ENCODE measurements at places on chromosomes 2 and 18. TPM values are rescaled to one million over a fixed set of nuclear protein-coding genes. Genes with fewer than 3 reads are reported as not detected.

GRCh38 chr2:28137221-28137620, 246.7 kb downstream of the BABAM2 start:
- no peaks in the 10 kb centered on the region for H3K27me3 ChIP-seq
- H3K27ac ChIP-seq, result peak overlapping the region; percentile 84
- H3K36me3 ChIP-seq, result peaks cover 9% of the 10 kb centered on the region
- H3K4me1 ChIP-seq, result peaks cover 47% of the 10 kb centered on the region
- DNase-seq, result no peak

- H3K27me3 ChIP-seq, result no peaks in the 10 kb centered on the region
- peaks cover 56% of the 10 kb centered on the region for H3K36me3 ChIP-seq
- no peak for DNase-seq
- H3K4me1 ChIP-seq, result no peaks in the 10 kb centered on the region
These were observed 11.0 kb downstream of the CPSF3 start for GRCh38 chr2:9434489-9434888.

- no peak for DNase-seq
- H3K4me3 ChIP-seq, result peak overlapping the region; percentile 34
- peaks cover 27% of the 10 kb centered on the region for H3K36me3 ChIP-seq
- H3K27me3 ChIP-seq, result no peaks in the 10 kb centered on the region
- peak overlapping the region; percentile 93 for H3K27ac ChIP-seq
- peaks cover 30% of the 10 kb centered on the region for H3K4me1 ChIP-seq
These were observed 106.9 kb downstream of the ROCK1 start for GRCh38 chr18:21004726-21005125.

GRCh38 chr18:76357585-76358260, 137.3 kb downstream of the ZNF516 start:
- H3K27ac ChIP-seq, result no peak overlapping the region
- no peaks in the 10 kb centered on the region for H3K27me3 ChIP-seq
- H3K36me3 ChIP-seq, result peaks cover 28% of the 10 kb centered on the region
- H3K4me1 ChIP-seq, result no peaks in the 10 kb centered on the region
- no peak overlapping the region for H3K4me3 ChIP-seq

DNA sequence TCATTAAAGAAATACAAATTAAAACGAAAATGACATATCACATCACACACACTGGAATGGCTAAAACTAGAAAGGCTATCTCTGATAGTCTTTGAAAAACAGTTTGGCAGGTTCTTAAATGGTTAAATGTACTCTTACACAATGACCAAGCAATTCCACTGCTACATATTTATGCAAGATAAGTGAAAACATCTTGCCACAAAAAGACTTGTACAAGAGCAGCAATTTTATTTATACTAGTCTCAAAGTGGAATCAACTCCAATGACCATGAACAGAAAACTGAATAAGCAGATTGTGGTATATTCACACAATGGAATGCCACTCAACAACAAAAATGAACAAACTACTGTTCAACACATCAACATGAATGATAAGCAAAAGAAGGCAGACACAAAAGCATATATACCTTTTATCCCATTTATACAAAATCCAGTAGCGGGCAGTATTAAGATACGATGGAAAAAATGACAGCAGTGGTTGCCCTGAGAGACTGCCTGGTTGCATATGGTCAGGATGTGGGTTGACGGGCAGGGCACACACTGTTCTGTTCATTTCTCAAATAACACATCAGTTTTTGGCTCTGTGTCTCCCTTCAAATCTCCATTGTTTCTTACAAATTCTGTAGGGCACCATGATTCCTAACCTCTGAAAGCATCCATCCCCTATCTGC, 25.4 kb downstream of the SP100 start:
- H3K27me3 ChIP-seq, result no peaks in the 10 kb centered on the region
- peaks cover 41% of the 10 kb centered on the region for H3K36me3 ChIP-seq
- peaks cover 58% of the 10 kb centered on the region for H3K4me1 ChIP-seq
- no peak for DNase-seq
- peak overlapping the region; percentile 18 for H3K4me3 ChIP-seq
- H3K27ac ChIP-seq, result peak overlapping the region; percentile 92

GRCh38 chr2:113010088-113010487, 4.8 kb downstream of the IL36A start:
- H3K27ac ChIP-seq, result no peak overlapping the region
- no peak overlapping the region for H3K4me3 ChIP-seq
- peaks cover 60% of the 10 kb centered on the region for H3K27me3 ChIP-seq
- H3K4me1 ChIP-seq, result no peaks in the 10 kb centered on the region

DNA sequence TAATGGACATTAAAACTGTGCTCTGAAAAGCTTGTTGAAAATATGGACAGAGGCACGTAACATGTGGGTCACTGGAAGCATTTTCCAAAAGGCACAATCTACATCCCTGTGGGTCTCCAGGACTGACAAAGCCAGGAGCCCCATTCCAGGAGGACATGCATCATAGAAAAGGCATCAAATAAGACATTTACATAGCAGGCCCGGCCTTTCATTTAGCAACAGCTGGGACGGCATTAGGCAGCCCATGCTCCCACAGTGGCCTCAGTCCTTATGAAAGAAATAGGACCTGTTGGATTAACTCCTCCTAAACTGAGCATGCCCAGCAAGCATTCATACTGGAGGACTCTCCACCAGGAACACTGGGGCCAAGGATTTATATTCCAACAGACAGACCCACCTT, 72.2 kb downstream of the TWIST2 start:
- no peak for DNase-seq
- no peak overlapping the region for H3K27ac ChIP-seq
- peaks cover 8% of the 10 kb centered on the region for H3K27me3 ChIP-seq

- H3K27me3 ChIP-seq, result no peaks in the 10 kb centered on the region
- no peak overlapping the region for H3K4me3 ChIP-seq
- peaks cover 49% of the 10 kb centered on the region for H3K4me1 ChIP-seq
- no peaks in the 10 kb centered on the region for H3K36me3 ChIP-seq
- H3K27ac ChIP-seq, result no peak overlapping the region
- no peak for DNase-seq
These were observed 225.3 kb upstream of the PXDN start for GRCh38 chr2:1969701-1970015.

DNA sequence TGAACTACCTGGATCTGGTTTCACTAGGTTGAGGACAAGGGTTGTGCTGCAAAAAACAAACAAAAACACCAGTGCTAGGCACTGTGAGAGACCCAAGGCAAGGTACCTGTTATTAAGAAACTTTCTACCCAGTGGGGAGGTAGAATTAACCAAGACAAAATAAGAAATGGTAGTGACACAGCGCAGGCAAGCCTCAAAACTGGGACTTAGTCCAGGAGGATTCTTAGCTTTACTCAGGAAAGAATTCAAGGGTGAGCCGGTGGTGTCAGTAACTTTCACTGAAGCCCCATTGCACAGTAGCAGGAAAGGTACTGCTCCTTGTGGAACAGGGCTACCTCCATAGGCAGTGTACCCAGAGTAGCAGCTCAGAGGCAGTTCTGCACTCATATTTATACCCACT, 131.6 kb downstream of the SCG2 start:
- peak overlapping the region; percentile 85 for H3K27ac ChIP-seq
- peaks cover 44% of the 10 kb centered on the region for H3K4me1 ChIP-seq
- H3K27me3 ChIP-seq, result no peaks in the 10 kb centered on the region
- no peak for DNase-seq
- peaks cover 1% of the 10 kb centered on the region for H3K36me3 ChIP-seq
- no peak overlapping the region for H3K4me3 ChIP-seq

DNA sequence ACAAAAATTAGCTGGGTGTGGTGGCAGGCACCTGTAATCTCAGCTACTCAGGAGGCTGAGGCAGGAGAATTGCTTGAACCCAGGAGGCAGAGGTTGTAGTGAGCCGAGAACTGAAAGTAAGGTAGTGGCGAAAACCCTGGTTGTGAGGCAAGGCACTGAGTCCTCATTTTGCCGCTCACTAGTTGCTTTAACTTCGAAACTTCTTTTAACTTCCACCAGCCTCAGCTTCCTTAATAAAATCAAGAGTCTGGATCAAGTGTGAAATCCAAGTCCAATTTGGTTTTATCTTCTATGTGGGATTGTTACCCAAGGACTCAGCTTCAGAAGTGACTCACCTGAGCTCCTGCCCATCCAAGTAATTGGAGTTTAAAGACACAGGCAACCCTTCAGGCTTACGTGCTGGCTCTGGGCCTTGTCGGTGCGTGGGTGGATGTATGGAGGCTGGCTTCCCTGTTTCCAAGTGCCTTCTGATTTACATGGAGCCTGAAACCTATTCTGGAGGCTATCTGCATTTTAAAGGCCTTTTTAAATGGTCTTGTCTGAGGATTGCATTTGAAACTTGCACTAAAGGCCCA, 374.2 kb upstream of the ID2 start:
- H3K27me3 ChIP-seq, result no peaks in the 10 kb centered on the region
- H3K4me1 ChIP-seq, result peaks cover 9% of the 10 kb centered on the region
- H3K36me3 ChIP-seq, result no peaks in the 10 kb centered on the region
- no peak overlapping the region for H3K27ac ChIP-seq

DNA sequence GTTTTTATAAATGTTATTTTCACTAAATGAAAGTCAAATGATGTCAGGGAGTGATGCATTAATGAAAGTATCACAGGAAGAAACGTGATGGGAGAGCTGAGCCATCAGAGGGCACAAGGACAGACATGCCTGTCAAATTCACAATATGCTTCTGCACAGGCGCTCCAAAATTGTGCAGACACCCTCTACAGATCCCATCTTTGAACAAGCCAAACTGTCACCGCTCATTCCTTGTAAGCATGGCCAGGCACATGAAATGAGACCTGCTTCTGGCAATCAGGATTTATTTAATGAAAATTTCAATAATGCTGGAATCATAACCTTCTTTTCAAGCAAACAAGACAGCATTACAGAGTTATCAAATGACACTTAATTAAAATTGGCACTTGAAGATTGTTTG, 20.4 kb upstream of the FSHR start:
- H3K4me3 ChIP-seq, result no peak overlapping the region
- H3K4me1 ChIP-seq, result no peaks in the 10 kb centered on the region
- H3K36me3 ChIP-seq, result no peaks in the 10 kb centered on the region
- DNase-seq, result no peak
- H3K27ac ChIP-seq, result no peak overlapping the region

- H3K27ac ChIP-seq, result no peak overlapping the region
- peaks cover 3% of the 10 kb centered on the region for H3K36me3 ChIP-seq
- no peak for DNase-seq
- peaks cover 5% of the 10 kb centered on the region for H3K27me3 ChIP-seq
These were observed 39.7 kb upstream of the SOCS6 start for GRCh38 chr18:70249118-70249517.

DNA sequence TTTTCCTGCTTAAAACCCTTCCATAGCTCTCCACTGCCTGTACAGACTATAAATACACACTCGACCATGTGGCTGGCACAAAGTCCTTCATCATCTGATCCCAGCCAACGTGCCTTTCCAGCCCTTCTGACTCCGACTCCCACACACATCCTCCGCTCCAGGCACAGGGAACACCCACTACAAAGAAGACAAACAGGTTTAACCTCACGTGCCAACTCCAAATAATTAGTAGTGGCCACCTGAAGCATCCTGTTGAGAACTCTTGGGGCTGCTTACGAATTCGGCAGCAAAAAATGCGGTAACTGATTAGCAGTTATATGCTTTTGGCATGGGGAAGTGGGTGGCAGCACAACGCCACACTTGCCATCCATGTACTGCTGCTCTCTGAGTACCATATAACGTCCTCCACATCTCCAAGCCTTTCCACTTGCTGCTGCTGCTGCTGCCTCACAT, 12.1 kb downstream of the SPIRE1 start:
- H3K27ac ChIP-seq, result peak overlapping the region; percentile 64
- no peak overlapping the region for H3K4me3 ChIP-seq
- peaks cover 38% of the 10 kb centered on the region for H3K4me1 ChIP-seq
- peaks cover 3% of the 10 kb centered on the region for H3K36me3 ChIP-seq

- no peak for DNase-seq
- H3K36me3 ChIP-seq, result no peaks in the 10 kb centered on the region
- peaks cover 10% of the 10 kb centered on the region for H3K27me3 ChIP-seq
- H3K4me3 ChIP-seq, result no peak overlapping the region
These were observed 92.7 kb upstream of the CD302 start for GRCh38 chr2:159890551-159891266.

DNA sequence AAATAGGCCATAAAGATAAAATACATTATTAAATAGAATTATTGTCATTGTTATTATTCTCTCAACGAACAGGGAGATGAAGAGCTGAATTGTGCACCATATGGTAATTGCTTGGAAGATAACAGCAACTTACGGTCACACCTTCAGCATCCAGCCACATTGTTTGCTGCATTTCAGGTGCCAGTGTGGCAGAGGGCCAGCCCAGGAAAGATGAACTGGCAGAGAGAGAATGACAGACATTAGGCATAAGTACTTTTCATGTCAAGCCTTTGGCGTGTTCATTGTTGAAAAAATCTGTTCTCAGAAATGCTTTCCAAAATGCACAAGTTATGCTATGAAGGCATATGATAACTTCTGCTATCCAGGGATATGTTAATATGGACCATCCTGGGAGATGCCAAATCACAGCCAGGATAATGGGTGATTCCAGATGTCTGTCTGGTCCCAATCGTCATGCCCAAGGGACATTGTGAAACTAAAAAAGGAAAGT, 748.6 kb upstream of the PIK3C3 start:
- H3K4me1 ChIP-seq, result no peaks in the 10 kb centered on the region
- H3K27me3 ChIP-seq, result peaks cover 2% of the 10 kb centered on the region
- H3K4me3 ChIP-seq, result no peak overlapping the region
- H3K36me3 ChIP-seq, result no peaks in the 10 kb centered on the region
- DNase-seq, result no peak
- no peak overlapping the region for H3K27ac ChIP-seq

DNA sequence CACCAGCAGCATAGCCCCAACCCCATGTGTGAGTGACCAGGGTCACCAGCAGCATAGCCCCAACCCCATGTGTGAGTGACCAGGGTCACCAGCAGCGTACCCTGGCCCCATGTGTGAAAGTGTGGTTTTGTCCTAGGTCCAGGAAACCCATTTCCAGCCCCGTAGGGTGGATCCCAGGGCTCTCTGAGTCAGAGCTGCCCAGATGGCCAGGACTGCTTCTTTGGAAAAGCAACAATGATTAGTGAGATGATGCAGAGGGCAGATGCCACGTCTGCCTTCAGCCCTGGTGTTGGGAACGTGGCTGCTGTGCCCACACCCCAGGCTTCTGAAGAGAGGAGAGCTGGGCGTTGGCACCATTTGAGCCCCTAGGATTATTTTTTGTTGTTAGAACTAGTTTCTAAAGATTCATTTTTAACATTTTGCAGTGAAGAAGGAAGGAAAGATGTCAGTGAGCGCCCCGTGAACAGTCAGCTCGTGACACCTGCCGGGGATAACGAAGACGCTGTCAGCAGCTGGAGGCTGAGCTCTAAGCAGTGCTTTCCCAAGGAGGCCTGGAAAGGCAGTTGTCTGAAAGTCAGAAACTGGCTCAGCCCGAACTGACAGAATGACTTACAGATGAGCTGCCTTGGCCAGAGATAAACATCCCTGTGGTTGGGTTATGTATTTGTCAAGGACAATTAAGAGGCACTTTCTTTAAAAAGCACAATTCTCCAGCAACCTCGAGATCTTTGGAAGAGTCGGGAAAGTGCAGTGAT, 32.1 kb upstream of the KCNG2 start:
- H3K27me3 ChIP-seq, result peaks cover 2% of the 10 kb centered on the region
- H3K4me3 ChIP-seq, result no peak overlapping the region
- no peaks in the 10 kb centered on the region for H3K36me3 ChIP-seq

Gene UPP2
- not detected for total RNA-seq

Gene TXNDC2
- total RNA-seq, result 0.11 TPM

Gene COL5A2
- total RNA-seq, result 1,955 TPM

Gene CTIF
- 172 TPM for total RNA-seq

Gene PHLPP1
- total RNA-seq, result 19.6 TPM

Gene HOXD12
- not detected for total RNA-seq

Gene MFSD2B
- total RNA-seq, result not detected
